LoVo (cell line): ENCODE measurements at places on chromosomes 5 and 9.

- no peak for DNase-seq
Observed at GRCh38 chr9:98360176-98360708, 104.8 kb upstream of the TBC1D2 start.

DNA sequence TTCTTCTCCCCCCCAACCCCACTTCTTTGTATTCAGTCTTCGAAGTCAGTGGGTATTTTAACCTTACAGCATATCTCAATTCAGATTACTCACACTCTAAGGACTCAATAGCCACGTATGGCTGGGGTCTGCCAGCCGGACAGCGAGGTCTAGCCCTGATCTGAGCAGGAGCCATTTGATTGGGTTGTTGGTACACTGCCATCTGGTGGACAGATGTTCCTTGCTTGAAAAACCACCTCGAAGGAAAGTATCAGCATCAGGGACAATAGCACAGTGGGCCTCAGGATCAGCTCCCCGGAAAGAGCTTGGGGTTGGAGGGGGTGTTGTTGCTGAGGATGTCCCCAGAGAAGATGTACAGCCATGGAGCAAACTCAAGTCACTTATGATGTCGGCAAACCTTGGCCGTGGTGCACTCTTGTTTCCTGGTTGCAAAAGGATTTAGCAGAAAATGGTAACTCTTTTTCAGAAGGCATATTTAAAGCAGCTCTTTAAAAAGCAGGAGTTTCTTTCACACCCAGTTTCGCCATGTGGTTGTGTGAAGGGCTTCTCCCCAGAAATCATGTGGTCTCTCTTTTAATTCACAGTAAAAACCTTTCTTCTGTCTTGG lies 31.7 kb upstream of the KCNMB1 start:
- peak; percentile 55 for DNase-seq

DNA sequence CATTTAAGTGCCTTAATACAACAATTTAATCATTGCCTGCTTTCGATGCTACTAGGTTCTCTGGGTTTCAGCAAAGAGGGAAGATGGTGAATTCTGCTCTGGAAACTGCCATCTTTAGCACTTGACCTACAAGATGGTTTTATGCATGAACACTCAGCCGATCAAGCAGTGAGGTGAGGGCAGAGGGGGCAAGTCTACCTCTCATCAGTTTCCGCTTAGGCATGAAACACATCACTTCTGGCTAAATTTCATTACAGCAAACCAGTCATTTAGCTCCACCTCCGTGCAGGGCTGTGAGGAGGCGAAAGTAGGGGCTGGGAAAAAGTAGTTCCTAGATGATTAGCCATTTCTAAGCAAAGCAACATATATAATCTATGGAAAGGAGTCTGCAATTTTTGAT lies 1018.0 kb downstream of the CDH18 start:
- no peak for DNase-seq

- no peak for DNase-seq
Observed at GRCh38 chr9:76718166-76718565, 46.1 kb upstream of the PCA3 start.

DNA sequence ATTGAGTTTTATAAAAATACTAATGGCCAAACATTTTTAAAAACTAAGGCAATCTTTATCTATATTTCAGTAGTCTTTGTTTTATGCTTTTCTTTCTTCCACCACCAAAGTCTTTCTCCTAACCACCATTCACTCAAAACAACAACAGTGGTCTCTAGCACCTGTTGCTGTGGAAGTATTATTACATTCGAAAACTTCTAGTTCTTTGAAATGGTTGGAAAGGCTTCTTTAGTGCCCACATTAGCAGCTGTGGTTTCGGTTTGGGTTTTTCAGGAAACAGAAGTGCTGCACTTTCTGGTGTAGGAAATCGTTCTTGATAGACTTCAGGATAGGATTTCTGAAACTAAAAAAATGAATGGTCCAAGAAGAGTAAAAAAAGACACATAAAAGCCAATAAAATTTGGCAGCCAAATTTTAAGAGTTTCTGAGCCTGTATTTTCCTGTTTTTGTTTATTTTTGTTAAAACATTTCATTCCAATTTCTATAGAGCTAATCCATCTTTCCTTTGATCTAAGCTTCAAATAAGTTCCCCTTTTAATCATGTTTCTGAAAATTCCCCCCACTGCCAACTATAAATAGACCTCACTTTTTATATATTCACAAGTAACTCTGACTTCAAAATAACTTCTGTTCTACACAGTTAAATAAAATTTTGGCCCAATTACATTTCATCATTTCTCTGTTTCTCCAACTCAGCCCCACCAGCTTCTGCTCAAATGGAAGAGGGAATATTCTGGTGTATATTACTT lies 102.2 kb downstream of the DEPDC1B start:
- no peak for DNase-seq

DNA sequence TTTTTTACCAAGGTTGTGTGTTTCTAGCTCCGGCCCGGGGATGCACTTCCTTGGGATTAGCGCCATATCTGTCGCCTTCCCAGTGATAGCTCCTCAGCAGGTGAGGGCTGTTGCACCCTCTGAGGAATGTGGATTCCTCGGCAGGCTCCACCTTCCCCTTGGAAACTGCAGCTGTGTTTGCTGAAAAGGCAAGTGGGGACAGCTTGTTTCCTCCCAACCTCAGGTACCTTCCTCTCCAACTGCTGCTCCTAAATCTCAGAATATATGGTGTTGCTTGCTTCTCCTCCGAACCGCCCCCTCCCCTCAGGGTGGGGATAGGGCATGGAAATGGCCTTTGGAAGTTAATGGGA lies 1.3 kb downstream of the SLC1A1 start:
- peak; percentile 44 for DNase-seq

GRCh38 chr5:133383580-133383939 lies 228.8 kb downstream of the FSTL4 start:
- no peak for DNase-seq

DNA sequence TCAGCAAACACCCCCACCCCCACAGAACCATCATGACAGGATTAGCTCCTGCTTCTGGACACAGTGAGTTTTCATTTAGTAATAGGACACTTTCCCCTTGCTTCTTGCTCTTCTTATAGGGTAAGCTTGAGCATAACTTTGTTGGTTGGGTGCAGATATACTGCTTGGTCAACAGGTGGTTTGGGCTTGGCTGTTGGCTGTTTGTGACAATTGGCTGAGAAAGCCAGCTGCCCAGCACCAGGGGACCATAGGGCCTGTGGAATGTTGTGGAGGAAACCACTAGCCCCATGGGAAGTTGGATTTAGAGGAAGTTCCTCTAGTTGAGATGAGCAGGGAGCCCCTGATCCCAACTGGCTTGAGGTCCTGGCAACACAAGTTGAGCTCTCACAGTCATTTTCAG lies 30.5 kb downstream of the PPP3R2 start:
- no peak for DNase-seq

DNA sequence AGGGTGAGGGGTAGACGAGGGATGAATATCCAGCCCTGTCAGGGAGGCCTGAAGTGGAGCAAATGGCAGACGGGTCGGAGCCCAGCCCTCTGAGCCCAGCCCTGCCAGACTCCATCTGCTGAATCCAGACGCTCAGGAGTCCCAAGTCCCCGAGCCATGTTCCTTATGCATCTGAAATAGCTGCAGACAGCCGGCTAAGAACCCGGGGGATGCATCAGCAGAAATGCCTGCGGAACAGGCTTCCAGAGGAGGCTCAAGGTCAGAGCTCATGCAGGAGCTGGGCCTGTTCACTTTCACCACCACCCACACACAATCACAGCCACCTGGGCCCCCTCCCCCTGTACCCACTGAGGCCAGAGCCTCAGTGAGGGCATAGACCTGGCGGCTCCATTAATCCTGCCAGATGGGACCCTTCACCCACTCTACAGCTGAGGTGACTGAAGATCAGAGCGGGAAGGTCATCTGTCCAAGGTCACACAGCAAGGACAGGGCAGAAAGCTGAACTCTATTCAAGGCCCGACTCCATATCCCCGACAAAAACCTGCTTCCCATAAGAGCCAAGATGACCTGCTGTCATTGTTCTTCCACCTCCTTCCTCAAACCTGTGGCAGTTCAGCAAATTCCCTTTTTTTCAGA lies 24.4 kb upstream of the AKNA start:
- DNase-seq: no peak

GRCh38 chr9:83291196-83291595 lies 228.3 kb upstream of the RASEF start:
- DNase-seq: no peak

- peak; percentile 29 for DNase-seq
Observed at GRCh38 chr5:55816342-55816741, 34.8 kb upstream of the IL31RA start.

DNA sequence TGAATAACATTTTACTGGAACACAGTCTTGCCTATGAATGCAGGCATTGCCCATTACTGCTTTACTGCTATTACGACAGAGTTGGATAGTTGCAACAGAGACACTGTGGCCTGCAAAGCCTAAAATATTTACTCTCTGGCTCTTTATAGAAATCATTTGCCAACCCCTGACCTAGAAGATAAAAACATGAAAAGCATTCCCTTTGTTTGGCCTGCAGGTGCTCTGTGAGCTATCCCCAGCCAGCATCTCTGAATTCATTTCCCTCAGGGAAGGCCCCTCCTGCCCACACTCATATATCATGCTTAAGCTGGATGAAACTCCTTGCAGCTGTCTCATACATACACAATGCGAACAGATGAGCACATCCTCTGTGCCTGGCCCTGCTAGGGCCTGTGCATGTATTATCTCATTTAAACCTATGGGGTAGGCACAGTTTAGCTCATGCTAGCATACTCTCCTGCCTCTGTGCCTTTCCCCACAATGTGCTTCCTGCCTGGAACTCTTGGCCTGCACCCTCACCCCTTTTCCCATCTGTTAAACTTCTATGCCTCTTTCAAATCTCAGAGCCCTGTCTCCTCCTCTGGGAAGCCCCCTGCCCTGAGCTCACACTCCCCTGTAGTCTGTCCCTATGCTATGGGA lies 193.1 kb downstream of the PAX5 start:
- DNase-seq: no peak

GRCh38 chr5:126516133-126516532 lies 78.9 kb downstream of the ALDH7A1 start:
- DNase-seq: no peak

DNA sequence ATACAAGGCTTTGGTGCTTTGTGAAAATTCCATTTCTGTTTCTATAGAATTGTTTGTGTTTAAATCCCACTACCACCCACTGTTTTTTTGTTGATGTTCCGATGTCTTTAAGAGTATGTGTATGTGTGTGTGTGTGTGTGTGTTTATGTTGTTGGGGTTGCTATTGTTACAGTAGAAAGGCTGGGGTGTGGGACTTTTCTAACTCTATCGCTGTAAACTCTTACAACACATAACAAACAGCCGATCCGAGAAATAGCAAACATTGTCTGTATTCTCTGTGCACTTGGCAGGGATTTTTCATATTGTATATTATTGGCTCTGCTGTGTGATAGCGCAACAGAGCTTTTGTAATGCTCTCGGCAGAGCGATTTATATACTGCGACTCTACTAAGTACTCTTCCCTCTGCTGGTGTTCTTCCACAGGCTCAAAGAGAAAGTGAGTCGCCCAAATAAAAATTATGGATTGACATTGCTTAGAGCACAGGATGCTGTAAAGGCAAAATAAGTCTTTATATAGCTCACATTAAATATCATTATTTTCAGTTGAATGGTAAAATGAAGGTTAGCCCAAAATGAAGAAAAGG lies 492.2 kb upstream of the ARRDC3 start:
- no peak for DNase-seq

- DNase-seq: no peak
Observed at GRCh38 chr9:132849185-132849706, 28.8 kb downstream of the AK8 start.

- DNase-seq: no peak
Observed at GRCh38 chr5:7878381-7878873, 9.5 kb downstream of the MTRR start.

- no peak for DNase-seq
Observed at GRCh38 chr5:130693509-130693908, 471.5 kb downstream of the HINT1 start.

- DNase-seq: no peak
Observed at GRCh38 chr5:168159425-168159824, 132.0 kb upstream of the WWC1 start.

- no peak for DNase-seq
Observed at GRCh38 chr5:31436851-31437250, 95.0 kb downstream of the DROSHA start.

GRCh38 chr9:83572524-83572923 lies 34.3 kb upstream of the FRMD3 start:
- DNase-seq: no peak

DNA sequence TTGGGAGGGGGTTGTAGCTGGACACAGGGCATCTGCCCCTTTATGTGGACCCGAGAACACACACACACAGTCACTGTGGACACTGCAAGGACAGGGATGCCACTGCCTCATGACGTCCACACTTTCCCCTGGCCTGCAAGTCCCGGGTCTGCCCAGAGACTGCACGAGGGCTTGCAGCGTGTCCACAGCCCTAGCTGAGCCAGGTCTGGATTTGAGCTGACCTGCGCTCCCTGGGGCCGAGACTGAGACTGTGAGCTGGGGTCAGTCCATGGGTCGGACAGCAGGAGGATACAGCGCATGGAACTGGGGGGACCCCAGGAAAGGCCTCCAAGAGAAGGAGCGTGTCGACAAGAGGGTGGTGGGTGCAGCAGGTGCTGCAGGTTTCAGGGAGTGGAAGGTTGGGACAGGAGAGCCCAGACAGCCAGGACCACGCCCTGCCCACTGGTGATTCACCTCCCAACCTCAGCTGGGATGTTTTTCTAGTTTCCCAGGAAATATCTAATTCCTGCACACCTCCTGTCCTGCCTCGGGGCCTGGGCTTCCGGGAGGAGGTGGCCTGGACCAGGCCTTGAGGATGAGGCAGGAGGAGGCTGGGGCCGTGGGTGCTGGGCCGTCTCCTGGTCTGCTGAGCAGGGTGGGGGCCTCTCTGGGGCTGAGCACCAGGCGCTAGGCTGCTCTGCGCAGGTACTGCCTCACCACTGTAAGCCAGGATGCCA lies 806 bp upstream of the RNF224 start:
- peak; percentile 67 for DNase-seq

DNA sequence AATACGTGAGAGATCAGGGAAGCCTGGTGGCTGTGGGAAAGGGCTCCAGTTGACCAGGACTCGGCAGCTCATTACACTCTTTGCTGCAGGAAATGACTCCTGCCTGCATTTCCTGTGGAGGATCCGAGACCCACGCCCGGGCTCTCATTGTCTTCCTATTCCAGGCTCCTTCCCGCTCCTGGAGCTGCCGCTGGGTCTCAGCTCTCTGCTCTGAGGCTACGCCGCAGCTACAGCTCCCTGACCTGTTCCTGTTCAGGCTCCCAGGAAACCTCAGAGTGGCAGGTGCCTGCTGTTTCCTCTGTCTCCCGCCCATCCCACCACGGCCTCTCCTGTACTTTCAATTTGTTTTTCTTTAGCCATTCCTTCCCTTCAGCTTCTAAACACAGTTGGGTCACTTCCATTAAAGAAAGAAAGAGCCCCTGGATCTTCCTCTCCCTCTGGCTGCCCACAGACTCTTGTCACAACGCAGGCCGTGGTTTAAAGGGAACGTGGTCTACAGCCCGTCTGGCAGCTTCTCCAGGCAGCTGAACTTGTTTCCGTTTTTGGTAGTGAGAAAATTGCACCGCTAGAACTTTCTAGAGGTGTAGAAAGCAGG lies 71.5 kb downstream of the IL6ST start:
- DNase-seq: peak; percentile 9

GRCh38 chr5:154253807-154254206 lies 63.3 kb downstream of the GALNT10 start:
- DNase-seq: no peak

GRCh38 chr5:155772009-155772662 lies 554.8 kb upstream of the SGCD start:
- no peak for DNase-seq
